GM12891 (cell line): ENCODE measurements at places on chromosomes 11 and 22.

GRCh38 chr11:60396799-60397198, 540 bp downstream of the MS4A14 start:
- DNase-seq: no peak

GRCh38 chr11:64348383-64349024, 8.5 kb downstream of the CCDC88B start:
- no peak for DNase-seq

- no peak for DNase-seq
Observed at GRCh38 chr22:23804781-23805291, 18.1 kb downstream of the SMARCB1 start.

DNA sequence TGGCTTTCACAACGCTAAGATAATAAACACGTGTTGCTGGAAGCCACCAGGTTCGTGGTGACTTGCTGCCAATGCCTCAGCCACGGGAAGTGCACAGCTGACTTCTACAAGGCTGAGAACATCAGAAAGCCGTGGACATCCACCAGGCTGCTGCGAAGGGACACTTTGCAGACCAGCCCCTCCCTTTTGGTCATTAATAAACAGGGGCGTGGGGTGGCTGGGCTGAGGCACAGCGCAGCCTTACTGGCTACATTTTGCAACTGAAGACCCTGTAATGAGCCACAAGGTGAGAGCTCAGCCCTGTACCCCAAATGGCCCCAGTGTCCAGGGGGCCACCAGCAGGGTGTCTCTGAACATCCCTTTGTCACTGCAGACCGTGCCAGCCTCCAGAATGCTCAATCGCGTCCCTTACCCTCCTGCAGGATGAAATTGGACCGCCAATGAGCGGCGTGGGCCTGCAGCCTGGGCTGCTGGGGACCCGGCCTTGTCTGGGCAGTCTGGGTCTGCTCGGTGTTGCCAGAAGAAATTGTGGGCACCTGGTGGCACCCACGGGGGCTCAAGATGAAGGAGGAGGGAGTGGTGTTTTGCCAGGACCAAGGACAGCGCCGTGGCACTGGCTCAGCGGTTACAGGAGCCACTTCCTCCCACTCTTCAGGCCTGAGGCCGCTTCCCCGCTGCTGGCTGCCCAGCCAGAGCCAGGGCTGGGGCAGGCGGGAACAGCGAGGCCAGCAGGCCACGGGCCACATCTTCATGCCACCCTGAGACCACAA, 181.9 kb downstream of the CTTN start:
- DNase-seq: no peak

DNA sequence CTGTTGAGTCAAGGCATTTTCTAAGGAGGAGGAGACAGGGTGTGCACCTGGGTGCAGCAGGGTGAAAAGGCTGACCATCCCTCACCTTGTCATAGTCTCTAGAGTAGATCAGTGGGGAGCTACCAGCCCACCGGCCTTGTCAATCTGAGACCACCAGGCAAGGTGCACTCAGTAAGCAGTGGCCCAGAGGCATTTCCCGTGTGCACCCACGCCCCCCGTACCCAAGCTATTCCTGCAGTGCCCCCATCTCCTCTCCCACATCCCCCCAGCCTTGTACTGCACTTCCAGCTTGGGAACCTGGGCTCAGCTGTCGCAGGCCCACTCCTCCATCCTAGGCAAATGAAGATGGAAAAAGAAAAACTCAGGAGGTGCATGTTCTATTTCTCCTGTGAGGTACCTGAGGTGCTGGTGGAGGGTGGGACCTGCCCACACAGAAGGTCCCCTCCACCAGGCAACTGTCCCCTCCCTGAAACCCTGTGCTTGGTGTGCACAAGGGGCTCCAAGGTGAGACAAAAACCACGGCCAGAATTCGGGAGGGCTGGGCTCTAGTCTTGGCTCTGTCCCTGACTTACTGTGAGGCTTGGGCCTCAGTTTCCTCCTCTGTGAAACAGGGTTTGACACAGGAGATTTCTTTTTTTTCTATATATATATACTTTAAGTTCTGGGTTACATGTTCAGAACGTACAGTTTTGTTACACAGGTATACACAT, 8.4 kb downstream of the P2RY2 start:
- no peak for DNase-seq

DNA sequence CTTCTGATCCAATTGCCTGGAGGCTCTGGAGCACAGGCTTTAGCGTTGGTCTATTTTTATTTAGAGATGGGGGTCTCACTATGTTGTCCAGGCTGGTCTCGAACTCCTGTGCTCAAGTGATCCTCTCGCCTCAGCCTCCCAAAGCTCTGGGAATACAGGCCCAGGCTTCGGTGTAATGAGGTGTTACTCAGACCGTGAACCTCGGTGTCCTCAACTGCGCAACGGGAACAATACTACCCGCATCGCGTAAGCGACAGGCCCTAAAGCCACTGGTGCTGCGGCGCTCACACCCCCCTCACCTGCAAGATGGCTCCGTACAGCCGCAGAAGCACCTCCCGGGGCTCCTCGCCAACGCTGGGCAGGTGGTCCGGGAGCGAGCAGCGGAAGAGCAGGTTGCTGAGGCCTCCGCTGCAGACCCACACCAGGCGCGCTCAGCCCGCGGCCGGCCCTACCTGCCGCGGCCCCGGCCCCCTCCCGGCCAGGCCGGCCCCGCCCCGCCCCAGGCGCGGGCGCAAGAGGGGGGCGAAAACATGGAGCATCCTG, 628 bp downstream of the CHKB start:
- no peak for DNase-seq

- DNase-seq: no peak
Observed at GRCh38 chr22:32389685-32390084, 22.4 kb downstream of the RTCB start.

DNA sequence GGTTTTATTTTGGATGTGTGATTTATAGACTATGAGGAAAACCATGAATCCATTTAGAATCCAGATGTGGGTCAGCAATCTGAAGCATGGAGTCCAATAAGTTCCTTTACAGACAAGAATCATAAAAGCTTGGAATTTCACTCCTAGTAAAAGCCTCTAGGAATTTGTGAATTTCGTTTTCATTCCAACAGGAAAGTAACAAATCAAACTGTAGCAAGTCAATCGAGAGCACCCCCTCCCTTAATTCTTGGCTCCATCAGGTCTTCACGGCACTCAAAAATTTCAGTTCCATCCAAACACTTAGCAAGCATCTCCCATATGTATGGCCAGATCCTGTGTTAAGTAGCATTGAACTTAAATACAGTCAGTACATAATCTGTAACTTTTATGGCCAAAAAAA, 143.6 kb upstream of the POU2AF2 start:
- no peak for DNase-seq

DNA sequence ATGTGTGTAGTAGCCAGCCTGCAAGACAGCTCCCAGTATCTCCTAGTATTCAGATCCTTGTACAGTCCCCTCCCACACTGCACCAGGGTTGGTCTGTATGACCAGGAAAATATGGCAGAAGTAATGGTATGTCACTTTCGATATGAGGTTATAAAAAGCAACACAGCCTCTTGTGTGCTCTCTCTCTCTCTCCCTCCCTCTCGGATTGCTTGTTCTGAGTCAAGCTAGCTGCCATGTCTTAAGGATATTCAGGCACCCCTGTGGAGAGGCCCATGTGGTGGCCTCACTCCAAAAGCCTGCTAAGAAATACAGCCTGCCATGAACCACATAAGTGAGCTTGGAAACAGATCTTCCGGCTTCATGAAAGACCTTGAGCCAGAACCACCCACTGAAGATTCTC, 25.4 kb downstream of the FXYD6 start:
- DNase-seq: no peak

DNA sequence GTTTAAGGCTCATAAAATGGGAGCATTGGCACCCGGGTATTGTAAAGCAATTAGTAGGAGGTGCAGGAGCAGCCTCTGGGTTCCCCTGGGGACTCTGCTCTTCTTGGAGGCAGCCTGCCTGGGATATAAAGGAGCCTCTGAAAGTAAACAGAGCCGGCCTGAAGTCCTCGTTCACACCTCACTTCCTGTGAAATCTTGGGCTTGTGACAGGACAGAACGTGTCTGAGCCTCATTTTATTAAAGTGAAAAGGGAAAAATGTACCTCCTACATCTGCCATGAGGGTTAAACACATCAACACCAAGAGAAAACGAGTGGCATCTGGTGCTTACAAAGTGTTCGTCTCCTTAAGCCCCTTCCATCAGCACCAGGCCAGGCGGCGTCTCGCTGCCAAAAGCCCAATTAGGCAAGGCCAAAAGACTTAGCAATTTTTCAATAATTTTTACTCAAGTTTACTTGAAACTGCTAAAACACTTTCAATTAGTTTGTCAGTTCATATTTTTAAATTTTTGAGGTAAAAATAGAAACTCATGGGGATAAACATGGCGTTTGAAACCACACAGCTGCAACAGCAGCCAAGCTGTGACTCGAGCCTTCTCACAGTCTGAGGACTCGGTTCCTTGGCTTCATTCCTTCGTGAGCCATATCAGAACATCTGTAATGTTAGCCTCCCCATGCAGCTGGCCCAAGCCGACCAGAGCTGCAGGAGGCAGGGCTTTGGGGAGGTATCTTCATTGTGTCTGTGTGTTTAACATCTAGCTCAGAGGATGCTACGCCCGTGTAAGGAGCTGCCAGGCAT, 33.6 kb downstream of the MAP6 start:
- DNase-seq: no peak

DNA sequence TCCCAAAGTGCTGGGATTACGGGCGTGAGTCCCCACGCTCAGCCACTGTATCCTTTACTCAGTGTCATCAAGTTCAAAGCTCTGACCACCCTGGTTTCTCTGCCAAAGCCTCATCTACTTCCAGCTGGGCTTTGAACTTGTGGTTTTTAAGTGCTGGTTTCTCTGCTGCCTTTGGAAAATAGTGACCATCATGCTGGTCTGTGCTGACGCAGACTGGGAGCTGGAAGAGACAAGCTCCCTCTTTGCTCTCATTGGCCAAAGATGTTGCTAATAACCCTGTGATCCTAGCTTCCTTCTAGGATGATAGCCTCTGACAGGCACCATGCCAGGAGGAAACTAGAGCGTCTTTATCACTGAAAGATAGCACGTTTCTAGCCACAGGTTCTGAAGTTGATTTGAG, 62.4 kb downstream of the ALX4 start:
- no peak for DNase-seq

GRCh38 chr11:82830746-82831145, 69.5 kb downstream of the PRCP start:
- no peak for DNase-seq

DNA sequence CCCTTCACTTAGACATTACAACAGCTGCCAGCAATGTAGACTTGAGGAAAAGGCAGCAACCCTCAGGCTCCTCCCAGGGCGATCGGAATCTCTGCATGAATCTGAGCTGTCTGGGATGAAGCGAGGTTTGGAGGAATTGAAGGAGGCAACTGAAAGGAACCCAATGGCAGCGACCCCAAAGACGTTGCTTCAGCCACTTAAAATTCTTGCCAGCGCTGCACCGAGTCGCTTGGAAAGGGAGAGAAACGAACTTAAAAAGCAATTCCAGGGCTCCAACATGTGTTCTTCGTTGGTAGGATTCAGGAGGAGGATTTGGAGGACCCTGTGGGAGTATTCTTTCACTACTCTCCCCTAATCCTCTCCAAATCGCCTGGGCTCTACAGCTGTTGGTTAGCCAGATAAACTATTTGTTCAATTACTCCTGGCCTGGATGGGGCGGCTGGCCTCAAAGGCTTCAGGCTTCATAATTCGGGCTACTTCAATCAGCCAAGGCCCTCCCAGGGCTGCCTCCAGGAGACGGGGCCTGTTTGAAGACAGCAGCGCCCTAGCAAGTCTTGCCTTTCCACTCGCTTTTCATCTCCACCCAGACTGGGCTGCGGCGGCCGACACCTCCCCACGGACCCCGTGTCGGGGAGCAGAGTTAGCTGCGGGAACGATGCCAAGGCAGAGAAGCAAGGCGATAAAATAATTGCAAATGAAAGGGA, 72.4 kb upstream of the TMEM45B start:
- no peak for DNase-seq

GRCh38 chr11:123268156-123268555, 73.1 kb upstream of the CLMP start:
- DNase-seq: no peak

- no peak for DNase-seq
Observed at GRCh38 chr11:5004424-5005274, 10.0 kb downstream of the OR51L1 start.

GRCh38 chr11:6670202-6670830, 12.8 kb downstream of the MRPL17 start:
- DNase-seq: no peak

DNA sequence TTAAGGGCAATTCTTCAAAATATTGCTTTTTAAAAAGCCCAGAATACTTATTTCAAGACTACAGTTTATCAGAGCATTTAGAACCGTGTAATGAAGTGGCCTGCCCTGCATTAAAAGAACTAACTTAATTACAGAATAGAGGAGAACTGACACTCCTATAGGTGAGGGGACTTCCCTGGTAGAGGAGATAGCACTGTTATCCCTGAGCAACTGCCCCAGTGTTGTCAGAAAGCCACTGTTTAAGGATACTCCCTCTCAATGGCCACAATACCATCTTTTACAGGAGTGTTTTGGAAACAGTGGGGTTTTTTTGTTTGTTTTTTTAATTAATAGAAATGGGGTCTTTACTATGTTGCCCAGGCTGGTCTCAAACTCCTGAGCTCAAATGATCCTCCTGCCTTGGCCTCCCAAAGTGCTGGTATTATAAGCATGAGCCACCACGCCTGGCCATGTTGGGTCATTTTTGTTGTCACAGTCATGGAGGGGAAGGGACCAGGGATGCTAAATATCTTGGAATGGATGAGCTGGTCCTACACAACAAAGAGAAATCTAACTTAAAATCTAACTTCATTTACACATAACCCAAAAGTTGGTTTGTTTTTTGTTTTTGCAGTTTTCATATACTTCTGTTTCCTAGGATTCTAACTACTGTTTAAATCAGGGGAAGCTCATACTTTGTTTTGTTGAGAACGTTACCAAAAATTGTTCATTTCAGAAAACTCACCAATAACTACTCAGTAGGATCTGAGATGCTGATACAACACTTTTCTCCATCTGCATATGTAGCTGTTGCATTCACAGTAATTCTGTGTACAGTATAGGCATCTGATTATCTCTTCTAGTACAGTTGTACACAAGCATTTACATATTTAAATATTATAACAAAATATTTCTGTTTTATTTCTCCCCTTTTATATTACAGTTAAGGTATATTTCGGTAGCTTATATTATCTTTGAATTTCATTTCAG, 8.1 kb downstream of the RPL27A start:
- no peak for DNase-seq

- DNase-seq: no peak
Observed at GRCh38 chr11:11717064-11717725, 95.4 kb upstream of the GALNT18 start.

- no peak for DNase-seq
Observed at GRCh38 chr11:18394928-18395734, 768 bp downstream of the LDHA start.

DNA sequence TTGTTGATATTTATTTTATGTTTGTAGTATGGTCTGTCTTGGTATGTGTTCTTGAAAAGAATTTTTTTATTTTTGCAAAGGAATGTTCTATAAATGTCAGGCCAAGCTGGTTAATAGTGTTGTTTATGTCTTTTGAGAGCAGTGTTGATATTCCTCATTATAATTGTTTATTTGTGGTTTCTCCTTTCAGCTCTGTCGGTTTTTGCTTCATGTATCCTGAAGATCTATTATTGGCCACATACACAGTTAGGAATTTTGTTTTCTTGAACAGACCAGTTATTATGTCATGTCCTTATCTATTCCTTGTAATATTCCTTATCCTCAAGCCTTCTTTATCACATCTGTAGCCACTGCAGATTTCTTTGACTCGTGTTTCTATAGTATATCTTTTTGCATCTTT, 56.5 kb downstream of the PDHX start:
- no peak for DNase-seq

- DNase-seq: no peak
Observed at GRCh38 chr11:106101819-106102218, 24.4 kb downstream of the AASDHPPT start.
